ENCODE measurements at places on chromosomes 3 and 15.
A peak's percentile ranks its signal among the peaks of the same experiment; 100 is the strongest.

DNA sequence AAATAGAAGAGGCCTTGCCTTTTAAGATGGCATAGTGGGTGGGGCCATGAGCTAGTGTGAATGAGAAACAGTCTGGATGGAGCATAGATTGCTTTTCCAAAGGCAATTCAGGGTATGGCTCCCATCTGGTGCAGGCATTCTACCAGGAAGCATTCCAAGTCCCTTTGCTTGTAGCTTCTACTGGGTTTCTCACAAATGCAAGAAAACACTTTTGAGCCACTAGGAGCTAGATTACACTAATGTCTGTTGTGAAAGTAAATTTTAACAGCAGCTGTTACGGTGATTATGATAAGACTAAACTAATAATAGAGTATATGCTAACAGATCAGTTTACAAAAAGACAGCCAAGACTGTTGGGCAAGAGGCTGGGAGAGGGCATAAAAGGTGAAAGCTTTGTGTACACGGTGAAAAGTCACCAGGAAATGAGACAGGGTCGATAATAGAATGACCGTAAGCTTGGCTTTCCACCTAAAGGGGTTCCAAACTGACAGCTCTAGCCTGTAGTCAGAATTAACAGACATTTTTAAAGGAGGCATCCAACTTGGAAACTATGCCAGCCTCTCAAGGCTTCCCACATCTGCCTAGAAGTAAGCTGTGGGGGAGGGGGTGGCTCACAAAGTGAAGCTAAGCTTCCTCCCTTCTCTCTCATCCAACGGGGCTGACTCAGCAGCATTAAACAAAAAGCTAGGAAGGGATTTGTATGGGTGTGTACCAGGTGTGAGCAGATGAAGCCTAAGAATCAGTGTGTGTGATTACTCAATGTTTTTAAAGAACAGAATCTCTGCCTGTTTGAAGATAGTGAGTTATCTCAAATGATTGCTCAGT is 61.1 kb upstream of the GPD1L start:
- peak; percentile 73 for DNase-seq

DNA sequence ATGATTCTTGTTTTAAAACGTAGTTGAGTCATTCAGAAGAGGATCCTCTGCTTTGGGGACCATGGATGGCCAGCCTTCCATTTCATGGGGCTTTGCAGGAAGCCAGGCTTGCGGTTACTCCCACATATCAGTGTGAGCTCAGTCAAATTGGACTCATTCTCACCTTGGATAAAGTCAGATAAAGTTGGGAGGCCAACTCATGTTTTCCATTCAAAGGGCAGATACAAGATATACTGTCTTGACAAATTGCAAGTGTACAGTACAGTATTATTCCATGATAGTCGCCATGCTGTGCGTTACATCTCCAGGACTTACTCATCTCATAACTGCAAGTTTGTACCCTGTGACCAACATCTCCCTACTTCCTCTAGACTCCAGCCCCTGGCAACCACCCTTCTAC is 25.5 kb upstream of the B3GNT5 start:
- no peak for DNase-seq

DNA sequence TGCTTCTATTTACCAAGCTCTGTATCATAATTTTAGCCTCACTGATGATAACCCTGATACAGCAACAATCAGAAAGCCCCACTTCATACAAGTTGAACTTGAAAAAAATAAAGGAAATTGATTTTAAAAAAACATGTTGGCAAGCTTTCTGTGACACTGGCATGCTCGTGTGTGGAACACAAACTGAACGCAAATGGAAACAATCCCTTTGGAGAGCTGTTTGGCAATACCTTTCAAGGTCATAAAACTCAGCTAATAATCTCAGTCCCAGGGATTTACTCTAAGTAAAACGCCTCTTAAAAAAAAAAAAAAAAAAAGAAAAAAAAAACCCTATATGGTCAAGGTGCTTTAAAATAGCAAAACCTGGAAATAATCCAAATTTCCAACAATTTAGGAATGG is 166.7 kb upstream of the BCL6 start:
- no peak for DNase-seq

DNA sequence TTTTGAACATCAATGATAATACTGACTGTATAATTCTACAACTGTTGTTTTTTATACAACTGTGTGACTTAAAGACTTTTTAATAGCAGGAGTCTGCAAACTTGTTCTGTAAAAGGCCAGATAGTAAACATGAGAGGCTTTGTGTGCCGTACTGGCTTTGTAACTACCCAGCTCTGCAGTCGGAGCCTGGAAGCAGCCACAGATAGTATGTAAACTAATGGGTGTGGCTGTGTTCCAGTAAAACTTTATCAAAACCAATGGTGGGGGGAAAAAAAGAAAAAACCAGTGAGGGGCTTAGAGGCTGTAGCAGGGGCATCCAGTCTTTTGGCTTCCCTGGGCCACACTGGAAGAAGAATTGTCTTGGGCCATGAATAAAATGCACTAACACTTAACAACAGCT is 11.9 kb downstream of the ASB7 start:
- no peak for DNase-seq

DNA sequence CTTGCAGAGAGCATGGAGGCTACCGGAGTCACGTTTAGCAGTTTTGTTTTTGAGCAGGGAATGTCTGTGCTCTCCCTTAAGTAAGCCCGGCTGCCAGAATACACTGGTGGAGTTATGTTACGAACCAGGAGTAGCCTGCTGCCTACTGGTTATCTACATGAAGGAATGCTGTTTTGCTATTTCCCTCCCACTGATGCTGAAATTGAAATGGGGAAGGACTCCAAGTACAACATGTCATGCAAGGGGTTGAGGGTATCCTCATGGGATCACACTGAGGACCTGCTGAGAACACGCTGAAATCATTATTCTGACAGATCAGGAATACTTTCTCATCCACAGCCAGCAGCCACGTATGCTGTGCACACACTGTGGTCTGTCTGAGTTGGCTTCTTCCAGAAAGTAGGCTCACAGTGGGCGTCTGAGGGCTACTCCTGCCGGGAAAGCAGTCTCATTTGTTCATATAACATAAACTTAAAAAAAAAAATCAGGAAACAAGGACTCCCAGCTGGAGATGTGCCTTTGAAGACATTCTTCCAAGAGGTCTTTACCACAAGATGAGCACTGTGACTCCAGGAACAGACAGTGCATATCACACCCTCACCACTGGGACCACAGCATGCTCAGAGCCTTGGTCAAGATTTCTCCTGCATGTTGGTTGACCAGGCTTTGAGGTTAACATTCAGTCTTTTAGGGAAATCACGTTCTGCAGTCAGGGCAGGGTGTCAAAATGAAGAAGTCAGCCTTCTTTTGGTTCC is 300.4 kb upstream of the RASGRP1 start:
- peak; percentile 54 for DNase-seq

- DNase-seq, result no peak
These were observed 129.1 kb upstream of the MEF2A start for GRCh38 chr15:99436542-99437314.

- DNase-seq, result no peak
These were observed 457.9 kb upstream of the ALCAM start for GRCh38 chr3:104908761-104909160.

DNA sequence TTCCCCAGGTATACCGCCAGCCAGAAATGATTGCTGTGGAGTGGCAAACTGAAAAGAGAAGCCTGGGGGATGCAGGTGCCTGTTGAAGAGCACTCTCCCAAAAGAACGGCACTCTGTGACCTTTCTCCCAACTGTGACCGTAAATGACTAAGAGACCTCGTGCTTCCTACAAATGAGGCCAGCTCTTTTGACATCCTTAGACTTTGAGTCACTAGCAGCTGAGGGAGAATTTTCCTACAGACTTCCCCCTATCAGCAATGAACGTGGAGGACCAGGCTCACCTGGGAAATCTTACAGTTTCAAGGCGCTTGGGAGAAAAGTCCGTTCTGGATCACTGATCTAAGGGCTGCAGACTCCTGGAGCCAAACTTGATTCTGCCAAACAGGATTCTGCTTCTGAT is 8.6 kb downstream of the AQP9 start:
- DNase-seq, result peak; percentile 56

DNA sequence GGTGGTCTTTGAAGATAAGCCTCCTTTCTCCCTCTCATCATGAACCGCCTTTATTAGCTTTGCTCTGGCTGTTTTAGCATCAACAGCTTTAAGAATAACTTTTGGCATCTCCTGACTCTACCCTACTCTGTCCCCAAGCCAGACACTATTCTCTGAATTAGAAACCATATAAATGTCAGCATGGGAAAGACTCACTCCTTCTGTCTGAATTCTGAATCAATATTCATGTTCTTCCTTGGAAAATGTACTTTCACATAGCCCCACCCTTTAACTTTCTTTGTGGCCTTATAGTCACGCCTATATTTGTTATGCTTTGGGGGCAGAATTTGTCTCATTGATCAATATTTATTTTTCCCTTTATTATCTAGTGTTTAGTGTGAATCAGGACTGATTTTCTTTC is 131.7 kb upstream of the NR2E3 start:
- DNase-seq, result no peak

- no peak for DNase-seq
These were observed 6.3 kb upstream of the HES1 start for GRCh38 chr3:194129581-194130133.

DNA sequence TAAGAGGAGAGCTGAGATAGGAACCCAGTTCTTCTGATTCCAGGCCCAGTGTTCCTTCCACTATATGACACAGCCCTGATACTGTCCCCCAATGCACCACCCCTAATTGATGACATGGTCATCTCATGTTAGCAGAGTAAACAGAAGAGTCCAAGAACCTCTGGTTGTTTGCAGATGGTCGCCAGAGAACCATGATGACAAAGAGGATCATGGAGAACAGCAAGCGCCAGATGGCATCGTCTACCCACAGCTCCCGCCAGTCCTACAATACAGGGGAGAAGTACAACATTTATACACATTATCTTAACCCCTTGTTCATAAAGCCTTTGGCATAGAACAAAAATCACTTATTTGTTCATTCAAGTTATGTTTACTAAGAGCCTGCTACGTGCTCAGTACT is 18.5 kb upstream of the VPS39 start:
- DNase-seq, result no peak

GRCh38 chr3:96734273-96735009 is 80.0 kb upstream of the EPHA6 start:
- DNase-seq, result peak; percentile 0

DNA sequence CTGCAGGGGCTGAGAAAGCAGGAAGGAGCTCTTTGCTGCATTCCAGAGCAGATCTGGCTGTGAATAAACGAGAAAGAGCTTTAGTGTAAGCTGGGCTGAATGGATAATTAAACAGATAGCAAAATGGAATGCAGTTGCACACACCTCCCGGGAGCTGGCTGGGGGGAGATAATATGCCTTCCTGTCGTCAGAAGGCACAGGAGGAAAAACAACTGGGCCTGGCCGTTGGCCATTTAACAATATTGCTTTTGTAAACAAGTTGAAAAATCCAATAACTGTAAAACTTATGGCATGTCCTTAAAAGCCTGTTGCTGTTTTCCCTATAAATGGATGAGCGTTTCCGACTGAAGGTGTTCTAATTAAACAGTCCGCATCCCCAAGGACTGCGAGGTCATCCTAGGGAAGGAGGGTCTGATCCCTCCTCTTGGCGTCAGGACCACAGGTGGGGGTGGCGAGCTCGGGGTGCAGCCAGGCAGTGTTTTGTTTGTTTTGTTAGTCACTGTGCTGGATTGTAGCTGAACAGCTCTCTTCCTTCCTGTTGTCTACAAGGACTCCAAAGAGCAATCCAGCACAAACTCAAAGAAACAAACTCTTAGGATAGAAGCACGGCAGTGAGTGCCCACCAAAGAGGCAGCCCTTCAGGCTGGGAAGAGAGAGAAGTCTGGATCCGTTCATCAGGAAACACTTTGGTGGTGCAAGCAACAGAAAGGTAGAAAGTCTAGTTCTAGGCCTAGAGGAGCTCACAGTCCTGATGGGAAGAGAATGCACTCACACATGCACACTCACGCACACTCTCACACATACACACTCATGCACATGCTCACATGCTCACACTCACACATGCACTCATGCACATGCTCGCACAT is 133.4 kb upstream of the SMAD3 start:
- DNase-seq, result peak; percentile 63

- no peak for DNase-seq
These were observed 835.4 kb upstream of the GBE1 start for GRCh38 chr3:82596805-82597204.

GRCh38 chr15:52796753-52797520 is 6.8 kb upstream of the ONECUT1 start:
- DNase-seq, result no peak

DNA sequence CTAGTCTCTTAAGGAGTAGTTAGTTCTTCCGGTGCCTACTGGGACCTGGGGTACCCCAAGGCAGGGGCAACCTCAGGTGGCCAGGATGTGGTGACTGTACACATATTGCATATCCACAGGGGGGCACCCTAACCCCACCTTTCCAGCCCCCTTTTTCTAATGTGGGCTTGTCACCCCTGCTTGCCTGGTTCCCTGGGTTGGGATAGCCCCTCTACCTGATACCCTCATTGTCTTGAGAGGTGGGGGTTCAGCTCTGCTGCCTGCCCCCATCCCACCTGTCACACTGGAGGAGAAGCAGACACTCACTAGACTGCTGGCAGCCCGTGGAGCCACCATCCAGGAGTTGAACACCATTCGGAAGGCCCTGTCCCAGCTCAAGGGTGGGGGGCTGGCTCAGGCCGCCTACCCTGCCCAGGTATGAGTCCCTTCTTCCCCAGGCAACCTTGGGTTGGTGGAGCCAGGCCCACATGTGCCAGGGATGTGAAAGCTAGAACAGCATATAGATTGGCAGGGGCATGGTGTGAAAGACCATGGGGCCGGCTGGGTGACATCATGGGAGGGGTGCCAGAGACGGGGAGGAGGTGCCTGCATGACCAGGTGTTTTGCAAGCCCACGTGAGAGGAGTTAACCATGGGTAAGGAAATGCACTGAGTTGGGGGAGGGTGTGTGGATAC is 4.0 kb downstream of the GLYCTK start:
- no peak for DNase-seq

DNA sequence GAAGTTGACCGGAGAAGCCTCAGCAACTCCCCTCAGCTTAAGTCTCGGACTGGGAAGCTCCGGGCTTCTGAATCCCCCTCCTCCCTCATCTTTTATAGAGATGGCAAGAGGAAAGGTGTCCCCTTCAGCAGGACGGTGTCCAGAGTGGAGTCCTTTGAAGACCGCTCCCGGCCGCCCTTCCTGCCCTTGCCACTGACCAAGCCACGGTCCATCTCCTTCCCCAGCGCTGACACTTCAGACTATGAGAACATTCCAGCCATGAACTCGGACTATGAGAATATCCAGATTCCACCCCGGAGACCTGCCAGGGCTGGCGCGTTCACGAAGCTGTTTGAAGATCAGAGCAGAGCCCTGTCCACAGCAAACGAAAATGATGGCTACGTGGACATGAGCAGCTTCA is 2.4 kb downstream of the FGD5 start:
- no peak for DNase-seq

- DNase-seq, result no peak
These were observed 215.1 kb upstream of the MLF1 start for GRCh38 chr3:158355623-158356588.

DNA sequence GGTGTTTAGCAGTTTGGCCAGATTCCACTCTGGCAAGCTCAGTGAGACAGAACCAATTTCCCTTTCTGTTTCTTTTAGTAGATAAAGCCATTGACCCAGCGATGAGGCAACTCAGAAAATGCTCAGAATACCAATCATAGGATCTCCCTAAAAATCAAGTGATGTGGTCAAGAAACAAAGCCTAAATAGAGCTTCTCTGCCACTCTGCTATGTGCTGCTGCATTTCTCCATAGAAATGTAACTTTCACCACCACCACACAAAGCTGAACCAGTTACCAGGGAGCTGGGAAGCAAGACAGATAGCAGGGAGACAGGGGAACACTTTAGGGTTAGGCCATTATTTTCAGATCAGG is 109.8 kb downstream of the RPL22L1 start:
- DNase-seq, result peak; percentile 28
